ENCODE measurements at places on chromosomes 3 and 15.

- DNase-seq, result no peak
Observed at GRCh38 chr3:108428586-108428985, 81.8 kb downstream of the MYH15 start.

DNA sequence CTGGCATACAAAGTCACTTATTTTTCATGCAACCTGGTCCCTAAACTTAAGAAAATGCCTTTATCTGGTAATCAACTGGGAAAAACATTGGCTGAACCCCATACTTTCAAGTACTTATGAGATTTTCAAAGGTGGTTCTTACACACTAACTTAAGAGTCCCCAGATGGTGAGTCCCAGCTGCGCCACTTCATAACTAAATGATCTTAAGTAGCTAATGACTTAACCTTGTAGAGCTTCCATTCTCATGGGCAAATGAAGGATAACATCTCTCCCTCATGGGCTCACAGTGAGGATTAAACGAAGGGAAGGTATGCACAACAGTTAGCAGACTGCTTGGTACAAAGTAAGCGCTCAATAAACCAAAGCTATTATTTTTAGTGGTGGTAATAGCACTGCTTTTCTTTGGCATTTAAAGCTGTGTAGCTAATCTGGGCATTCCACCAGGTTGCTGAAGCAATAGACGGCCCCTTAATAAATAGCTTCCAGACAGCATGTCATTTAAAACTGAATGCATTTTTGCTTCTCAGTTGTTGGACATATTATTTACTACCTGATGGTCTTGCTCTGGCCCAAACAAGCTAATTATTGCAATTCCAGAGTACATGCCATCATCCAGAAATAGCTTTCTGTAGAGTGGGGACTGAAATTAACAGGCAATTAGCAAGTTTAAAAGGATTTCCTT, 55.4 kb downstream of the LIPC start:
- DNase-seq, result no peak

DNA sequence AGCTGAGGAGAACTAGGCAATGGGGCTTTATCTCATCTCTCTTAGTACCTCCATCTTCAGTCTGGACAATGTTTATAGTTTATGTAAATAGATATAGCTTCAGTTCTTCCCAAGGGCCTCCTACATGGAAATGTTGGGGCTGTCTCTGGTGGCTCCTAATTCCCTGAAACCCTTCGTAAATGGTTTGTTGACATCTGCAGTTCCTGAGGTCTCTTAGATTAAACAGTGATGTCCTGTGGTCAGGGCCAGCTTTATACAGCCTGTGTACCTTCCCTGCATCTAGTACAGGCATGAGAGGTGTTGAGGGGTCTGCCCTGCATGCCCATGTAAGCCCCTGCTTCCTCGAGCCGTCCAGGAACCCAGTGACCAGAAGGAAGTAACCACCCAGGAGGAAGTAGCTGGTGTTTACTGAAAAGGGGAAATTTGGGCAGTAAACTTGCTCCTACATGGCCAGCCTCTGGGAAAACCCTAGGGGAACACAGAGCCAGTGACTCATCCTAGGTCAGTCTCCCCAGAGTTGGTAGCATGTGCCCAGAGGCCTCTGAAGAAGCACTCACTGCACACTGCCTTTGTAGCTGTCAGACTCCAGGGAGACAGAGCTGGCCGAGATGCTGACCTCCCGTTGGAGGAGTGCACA, 4.7 kb upstream of the TBC1D2B start:
- peak; percentile 81 for DNase-seq

DNA sequence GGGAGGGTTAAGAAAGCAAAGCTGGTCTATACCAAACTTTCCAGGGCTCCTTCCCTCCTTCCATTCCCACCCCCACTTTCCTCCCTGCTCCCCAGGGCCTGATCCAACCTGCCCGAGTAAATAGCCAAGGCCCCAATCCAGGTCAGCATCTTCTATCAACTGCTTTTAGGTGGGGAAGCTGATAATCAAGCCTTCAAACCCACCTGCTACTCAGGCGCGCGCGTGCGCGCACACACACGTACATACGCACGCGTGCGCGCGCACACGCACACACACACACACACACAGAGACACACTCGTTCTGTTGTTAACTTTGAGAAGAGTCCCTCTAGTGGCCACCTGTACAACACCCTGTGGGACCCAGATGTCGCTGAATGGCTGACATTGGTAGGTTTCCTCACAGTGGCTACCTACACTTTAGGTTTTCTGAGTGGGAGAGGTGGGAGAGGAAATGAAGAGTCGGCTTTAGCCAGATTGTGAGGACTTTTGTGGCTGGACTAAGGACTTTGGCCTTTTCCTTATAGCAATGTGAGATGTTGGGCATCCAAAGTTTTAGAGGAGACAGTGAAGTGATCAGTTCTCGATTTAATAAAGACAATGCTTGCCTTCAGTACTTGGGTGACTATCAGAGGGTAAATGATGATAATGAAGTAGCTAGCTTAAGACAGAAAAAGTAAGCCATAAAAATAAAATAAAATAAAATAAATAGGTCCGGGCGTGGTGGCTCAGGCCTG, 179.9 kb upstream of the C2CD4B start:
- DNase-seq, result peak; percentile 91

- DNase-seq, result no peak
Observed at GRCh38 chr15:100043068-100043641, 298.6 kb downstream of the ADAMTS17 start.

GRCh38 chr15:91940496-91941381, 87.2 kb downstream of the SLCO3A1 start:
- no peak for DNase-seq

GRCh38 chr3:16227566-16227965, 37.2 kb downstream of the DPH3 start:
- DNase-seq, result no peak

DNA sequence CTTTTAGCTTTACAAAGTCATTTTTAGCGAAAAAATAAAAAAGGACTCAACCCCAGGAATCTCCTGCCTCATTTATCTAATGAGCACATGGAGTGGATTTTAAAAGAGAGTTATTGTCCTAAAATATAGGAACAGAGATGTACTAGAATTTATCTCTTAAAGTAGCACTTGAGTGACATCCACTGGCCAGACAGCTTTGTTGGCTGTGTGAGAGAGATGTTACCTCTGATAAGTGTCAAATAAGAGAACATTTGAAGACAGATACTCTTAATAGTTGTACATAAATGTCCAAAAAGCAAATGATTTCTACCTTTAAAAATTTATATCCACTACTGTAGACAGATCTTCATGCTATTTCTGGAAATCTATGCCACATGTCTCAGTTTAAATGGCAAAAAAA, 12.3 kb upstream of the MFSD1 start:
- DNase-seq, result no peak

DNA sequence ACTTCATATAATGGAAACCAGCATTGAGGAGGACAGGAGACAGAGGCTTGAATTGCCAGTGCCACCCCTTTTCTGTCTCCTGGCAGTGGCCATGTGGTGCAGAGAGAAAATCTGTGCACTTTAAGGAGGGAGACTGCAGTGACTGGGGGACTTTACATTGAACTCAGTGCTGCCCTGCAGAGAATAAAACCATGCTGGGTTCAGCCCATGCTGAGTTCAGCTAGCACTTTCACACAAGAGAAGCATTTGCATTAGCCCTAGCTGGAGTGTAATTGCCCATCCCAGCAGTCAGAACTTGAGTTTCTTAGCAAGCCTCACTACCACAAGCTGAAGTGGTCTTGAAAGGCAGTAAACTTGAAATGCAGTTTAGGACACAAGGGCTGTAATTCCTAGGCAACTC, 677.5 kb downstream of the ZPLD1 start:
- no peak for DNase-seq

- DNase-seq, result no peak
Observed at GRCh38 chr3:194474675-194475074, 12.1 kb downstream of the ATP13A3 start.

All from osteoblast (primary cell).